ENCODE measurements at places on chromosomes 11 and 22. TPM values are rescaled to one million over a fixed set of nuclear protein-coding genes. Genes with fewer than 3 reads are reported as not detected.

The SCGB1D2 gene
- not detected for total RNA-seq

The PHETA2 gene
- total RNA-seq = 3.4 TPM

The NLRP14 gene
- 0.13 TPM for total RNA-seq

The OR52E8 gene
- total RNA-seq = not detected

The EIF3F gene
- 222 TPM for total RNA-seq

The ART1 gene
- total RNA-seq = not detected

The MGAT3 gene
- 0.13 TPM for total RNA-seq

The CHRM4 gene
- total RNA-seq = not detected

The IGLL1 gene
- total RNA-seq = not detected

The UCP3 gene
- 0.26 TPM for total RNA-seq

The GGTLC3 gene
- total RNA-seq = not detected

The WNT7B gene
- 23.9 TPM for total RNA-seq

The CTSW gene
- total RNA-seq = not detected

The SCT gene
- total RNA-seq = not detected

The SCGB2A2 gene
- total RNA-seq = not detected

The ME3 gene
- total RNA-seq = 8.8 TPM

The OR52W1 gene
- total RNA-seq = not detected

The TENM4 gene
- total RNA-seq = 3.2 TPM

The KCNJ5 gene
- 15.5 TPM for total RNA-seq

The SEC14L3 gene
- total RNA-seq = not detected

The NCR3LG1 gene
- total RNA-seq = 1.3 TPM

The KRTAP5-8 gene
- total RNA-seq = not detected

The CASP5 gene
- total RNA-seq = not detected

The MMP11 gene
- total RNA-seq = 0.53 TPM

The WT1 gene
- not detected for total RNA-seq

The LRRC32 gene
- 0.26 TPM for total RNA-seq

The PIK3C2A gene
- total RNA-seq = 40.3 TPM

The THRSP gene
- not detected for total RNA-seq

The SIK3 gene
- total RNA-seq = 6.8 TPM

The OR5P2 gene
- total RNA-seq = not detected

The PHOX2A gene
- total RNA-seq = not detected

The SPATA19 gene
- not detected for total RNA-seq

The OR52N4 gene
- not detected for total RNA-seq

The KCTD17 gene
- 7.4 TPM for total RNA-seq

The AP1B1 gene
- total RNA-seq = 44.8 TPM

The ZNF280A gene
- total RNA-seq = not detected

The MAP4K2 gene
- total RNA-seq = 7.0 TPM

The SLC43A3 gene
- total RNA-seq = 3.2 TPM

The NRGN gene
- total RNA-seq = not detected

The PTS gene
- 74.4 TPM for total RNA-seq

The ZP1 gene
- not detected for total RNA-seq

The MS4A6A gene
- not detected for total RNA-seq

All from bronchial epithelial cell (primary cell).